Neural crest cell (in vitro differentiated cells): ENCODE measurements at places on chromosomes 3 and 15. TPM values are rescaled to one million over a fixed set of nuclear protein-coding genes. Genes with fewer than 3 reads are reported as not detected.

- H3K4me1 ChIP-seq, result no peaks in the 10 kb centered on the region
- no peaks in the 10 kb centered on the region for H3K27me3 ChIP-seq
- DNase-seq, result no peak
- H3K36me3 ChIP-seq, result peaks cover 54% of the 10 kb centered on the region
- H3K27ac ChIP-seq, result no peak overlapping the region
Measured at GRCh38 chr3:136283627-136284026, 33.5 kb downstream of the PCCB start.

LMAN1L gene
- not detected in 2 replicates for total RNA-seq

GP9 gene
- not detected in 2 replicates for total RNA-seq

DNA sequence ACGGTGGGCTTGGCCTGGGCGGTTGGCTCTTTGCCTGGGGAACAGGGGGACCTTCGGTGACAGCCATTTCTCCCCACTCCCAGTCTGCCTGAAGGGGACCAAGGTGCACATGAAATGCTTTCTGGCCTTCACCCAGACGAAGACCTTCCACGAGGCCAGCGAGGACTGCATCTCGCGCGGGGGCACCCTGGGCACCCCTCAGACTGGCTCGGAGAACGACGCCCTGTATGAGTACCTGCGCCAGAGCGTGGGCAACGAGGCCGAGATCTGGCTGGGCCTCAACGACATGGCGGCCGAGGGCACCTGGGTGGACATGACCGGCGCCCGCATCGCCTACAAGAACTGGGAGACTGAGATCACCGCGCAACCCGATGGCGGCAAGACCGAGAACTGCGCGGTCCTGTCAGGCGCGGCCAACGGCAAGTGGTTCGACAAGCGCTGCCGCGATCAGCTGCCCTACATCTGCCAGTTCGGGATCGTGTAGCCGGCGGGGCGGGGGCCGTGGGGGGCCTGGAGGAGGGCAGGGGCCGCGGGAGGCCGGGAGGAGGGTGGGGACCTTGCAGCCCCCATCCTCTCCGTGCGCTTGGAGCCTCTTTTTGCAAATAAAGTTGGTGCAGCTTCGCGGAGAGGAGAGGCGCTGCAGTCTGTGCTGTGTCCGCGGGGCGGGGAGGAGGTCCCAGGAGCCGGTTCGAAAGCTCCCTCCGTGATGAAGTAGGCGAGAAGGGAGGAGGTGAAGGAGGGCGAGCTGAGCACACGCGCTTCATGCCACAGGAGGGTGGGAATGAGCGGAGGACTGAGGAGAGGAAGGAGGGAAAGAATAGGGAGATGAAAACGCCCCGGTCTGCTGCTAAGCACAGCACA lies 9.6 kb downstream of the CLEC3B start:
- no peak overlapping the region for H3K27ac ChIP-seq
- H3K36me3 ChIP-seq, result no peaks in the 10 kb centered on the region
- no peak for DNase-seq
- H3K4me1 ChIP-seq, result peaks cover 8% of the 10 kb centered on the region

DNA sequence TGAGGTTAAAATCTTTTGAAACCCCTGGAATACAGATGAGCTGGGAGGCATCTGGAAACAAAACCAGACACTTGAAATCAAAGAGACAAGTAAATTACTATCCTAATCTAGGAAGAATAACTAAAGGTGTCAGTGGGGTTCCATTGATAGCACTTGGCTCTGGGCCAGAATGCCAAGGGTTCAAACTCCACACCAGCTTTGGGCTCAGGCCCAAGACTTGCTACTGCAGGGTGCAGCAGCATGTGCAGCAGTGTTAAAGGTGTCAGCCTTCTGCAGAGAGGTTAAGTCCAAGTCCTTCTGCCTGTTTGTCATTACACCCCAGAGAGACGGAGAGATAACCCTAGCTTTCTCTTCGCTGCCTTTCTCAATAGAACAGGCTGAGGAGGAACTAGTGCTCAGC lies 273.9 kb downstream of the TIGIT start:
- H3K4me3 ChIP-seq, result no peak overlapping the region
- no peak for DNase-seq
- no peaks in the 10 kb centered on the region for H3K36me3 ChIP-seq
- H3K4me1 ChIP-seq, result peaks cover 13% of the 10 kb centered on the region

CFAP20DC gene
- total RNA-seq, result 10.4 and 12.8 TPM in 2 replicates

DNA sequence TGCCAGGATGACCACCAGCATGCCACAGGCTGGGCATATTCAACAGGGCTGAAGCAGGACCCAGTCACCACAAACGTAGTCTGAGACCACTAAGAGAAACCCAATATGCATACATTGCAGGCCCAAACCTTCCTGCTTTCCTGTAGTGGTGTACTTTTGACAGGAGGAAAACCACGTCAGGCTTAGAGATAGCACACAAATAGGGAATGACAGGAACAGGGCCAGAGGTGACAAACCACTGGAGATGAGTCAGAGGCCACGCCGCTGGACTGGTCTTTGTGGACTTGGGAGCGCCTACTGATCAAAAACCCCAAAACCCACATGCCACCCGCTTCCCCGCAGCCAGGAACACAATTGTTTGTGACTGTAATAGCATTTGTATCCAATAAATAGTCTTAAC lies 3.6 kb upstream of the EFCAB12 start:
- H3K27me3 ChIP-seq, result peaks cover 6% of the 10 kb centered on the region
- no peak overlapping the region for H3K4me3 ChIP-seq
- H3K4me1 ChIP-seq, result peaks cover 37% of the 10 kb centered on the region
- peaks cover 12% of the 10 kb centered on the region for H3K36me3 ChIP-seq
- H3K27ac ChIP-seq, result no peak overlapping the region
- DNase-seq, result no peak

DNA sequence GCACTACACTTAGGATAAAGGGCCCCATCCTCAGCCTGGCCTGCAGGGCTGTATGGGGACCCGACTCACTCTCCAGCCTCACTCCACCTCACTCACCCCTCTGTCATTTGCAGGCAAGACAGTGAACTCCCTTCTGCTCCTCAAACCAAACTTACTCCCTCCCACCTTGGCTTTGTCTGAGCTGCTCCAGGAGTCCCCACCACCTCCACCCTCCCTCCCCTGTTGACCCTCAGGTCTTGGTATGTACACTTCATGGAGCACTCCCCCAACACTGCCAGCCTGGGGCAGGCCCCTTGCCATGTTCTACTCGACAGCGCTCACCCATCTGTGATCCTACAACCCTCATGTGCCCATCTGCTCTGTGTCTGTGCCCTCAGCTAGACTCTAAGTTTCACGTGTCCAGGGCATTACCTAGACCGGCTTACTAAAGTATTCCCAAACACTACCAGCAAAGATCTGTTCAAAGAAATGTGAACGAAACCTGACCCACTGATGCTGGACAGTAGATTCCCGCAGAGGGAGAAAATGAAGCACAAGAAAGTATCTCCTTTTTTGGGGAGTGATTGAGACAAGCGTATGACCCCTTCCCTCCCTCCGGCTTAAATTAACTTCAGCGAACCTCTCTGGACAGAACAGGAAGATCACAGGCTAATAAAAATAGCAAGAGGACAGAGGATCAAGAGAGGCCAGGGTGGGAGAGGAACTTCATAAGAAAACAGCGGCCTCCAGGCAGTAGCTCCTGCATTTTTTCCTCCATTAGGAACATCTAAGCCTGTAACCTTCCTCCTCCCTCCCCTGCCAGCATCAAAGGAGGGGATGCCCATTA lies 113.2 kb downstream of the RFTN1 start:
- H3K27me3 ChIP-seq, result no peaks in the 10 kb centered on the region
- H3K4me3 ChIP-seq, result no peak overlapping the region
- no peak overlapping the region for H3K27ac ChIP-seq

GRCh38 chr15:49696433-49696832 lies 75.6 kb downstream of the DTWD1 start:
- peaks cover 4% of the 10 kb centered on the region for H3K4me1 ChIP-seq
- H3K36me3 ChIP-seq, result no peaks in the 10 kb centered on the region
- H3K27ac ChIP-seq, result no peak overlapping the region
- no peak for DNase-seq
- H3K4me3 ChIP-seq, result no peak overlapping the region
- H3K27me3 ChIP-seq, result no peaks in the 10 kb centered on the region

CRABP1 gene
- total RNA-seq, result 753 and 803 TPM in 2 replicates

A4GNT gene
- not detected in 2 replicates for total RNA-seq
